ENCODE measurements at places on chromosomes 11 and 22.

DNA sequence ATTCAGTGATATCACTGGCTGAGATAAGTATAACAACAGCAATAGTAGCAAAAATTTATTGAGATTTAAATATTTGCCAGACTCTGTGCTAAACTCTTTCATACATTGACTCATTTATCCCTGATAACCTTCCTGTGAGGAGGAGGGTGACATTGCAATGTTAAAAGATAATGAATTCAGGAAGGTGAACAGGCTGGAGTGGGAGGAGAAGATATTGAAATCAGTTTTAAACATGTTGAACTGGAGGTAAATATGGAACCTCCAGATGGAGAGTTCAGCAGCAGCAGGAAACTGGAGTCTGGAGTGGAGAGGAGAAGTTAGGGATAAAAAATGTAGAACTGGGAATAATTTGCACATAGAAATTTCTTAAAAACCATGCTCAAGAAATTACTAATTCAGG lies 142.0 kb upstream of the FAT3 start:
- no peak for DNase-seq

DNA sequence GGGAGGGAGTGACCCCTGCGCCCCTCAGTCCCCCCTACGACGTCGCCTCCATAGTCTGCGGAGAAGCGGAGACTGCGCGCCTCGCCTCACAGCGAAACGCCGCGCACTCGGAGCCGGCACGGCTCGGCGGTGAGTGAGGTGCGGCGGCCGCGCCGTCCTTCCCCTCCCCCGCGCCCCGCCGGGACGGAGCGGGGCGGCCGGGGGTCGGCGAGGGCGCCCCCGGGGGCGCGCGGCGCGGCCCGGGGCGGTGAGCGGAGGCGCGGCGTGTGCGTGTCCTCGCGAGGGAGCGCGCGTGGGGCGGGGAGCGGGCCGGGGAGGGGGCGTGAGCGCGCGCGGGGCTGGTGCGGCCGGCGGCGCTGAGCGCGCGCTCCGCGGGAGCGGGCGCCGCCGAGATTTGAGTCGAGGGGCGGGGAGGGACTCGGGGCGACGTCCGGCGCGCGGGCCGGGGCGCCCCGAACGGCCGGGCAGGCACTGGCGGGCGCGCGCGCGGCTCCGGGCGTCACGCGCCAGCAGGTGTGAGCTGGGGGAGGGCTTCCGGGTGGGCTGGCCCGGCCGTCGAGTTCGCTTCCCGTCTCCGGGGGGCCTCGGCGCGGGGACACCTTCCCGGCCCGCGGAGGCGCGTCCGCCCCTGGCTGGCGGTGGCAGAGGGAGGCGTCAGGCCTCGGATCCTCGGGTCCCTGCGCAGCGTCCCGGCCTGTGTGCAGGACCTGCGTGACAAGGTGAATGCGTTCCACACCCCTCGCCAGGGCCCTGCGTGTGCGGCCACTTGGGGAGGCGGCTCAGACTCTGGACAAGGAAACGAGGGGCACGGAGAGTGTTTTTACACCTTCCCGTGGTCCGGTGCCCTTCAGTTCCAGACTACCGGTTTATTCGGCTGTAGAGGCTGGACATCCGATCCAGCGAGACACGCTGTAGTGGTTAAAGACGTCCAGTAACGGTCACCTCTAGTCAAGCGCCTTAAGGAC lies 50.4 kb downstream of the FAM83F start:
- DNase-seq, result peak; percentile 66

DNA sequence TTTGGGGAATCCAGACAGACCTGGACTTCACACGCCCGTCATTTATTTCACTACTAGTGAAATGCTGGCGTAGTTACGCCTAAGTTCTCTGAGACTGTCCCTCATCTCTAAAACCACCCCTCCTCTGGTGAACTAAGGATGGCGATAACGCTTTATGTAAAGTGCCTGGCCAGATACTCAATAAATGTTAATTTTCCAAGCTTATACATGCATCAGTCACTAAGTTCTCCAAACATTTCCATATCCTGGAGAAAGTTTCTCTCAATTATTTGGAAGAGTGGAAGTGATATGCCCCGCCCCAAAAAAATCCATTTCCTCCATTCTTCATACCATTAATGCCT lies 1.1 kb upstream of the FBXO3 start:
- DNase-seq, result no peak

- DNase-seq, result no peak
These were observed 24.4 kb downstream of the PI4KA start for GRCh38 chr22:20834206-20834605.

GRCh38 chr11:46628961-46629360 lies 11.6 kb downstream of the ATG13 start:
- DNase-seq, result no peak

- no peak for DNase-seq
These were observed 29.8 kb upstream of the MSANTD2 start for GRCh38 chr11:124829986-124830385.

- DNase-seq, result no peak
These were observed 177.3 kb upstream of the C11orf58 start for GRCh38 chr11:16561150-16561549.

GRCh38 chr11:72635309-72635915 lies 38.8 kb downstream of the PDE2A start:
- DNase-seq, result no peak

DNA sequence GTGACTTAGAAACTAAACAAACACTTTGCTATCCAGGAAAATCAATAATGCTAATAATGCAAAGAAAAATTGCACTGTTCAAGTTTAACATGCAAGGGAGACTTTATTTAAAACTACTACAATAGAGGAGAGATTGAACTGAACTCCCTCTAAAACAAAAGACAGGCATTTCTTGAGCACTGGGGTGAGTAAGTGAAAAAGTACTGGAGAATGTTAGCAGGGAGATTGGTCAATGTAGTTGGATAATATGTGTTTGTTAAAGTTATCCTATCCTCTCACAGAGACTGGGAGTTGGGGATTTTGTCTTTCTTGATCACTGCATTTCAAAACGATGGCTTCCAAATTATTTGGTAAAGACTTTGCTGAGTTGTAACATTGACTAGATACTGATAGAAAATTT lies 77.6 kb downstream of the LUZP2 start:
- DNase-seq, result no peak

- DNase-seq, result no peak
These were observed 1.9 kb upstream of the ATL3 start for GRCh38 chr11:63672936-63673539.

DNA sequence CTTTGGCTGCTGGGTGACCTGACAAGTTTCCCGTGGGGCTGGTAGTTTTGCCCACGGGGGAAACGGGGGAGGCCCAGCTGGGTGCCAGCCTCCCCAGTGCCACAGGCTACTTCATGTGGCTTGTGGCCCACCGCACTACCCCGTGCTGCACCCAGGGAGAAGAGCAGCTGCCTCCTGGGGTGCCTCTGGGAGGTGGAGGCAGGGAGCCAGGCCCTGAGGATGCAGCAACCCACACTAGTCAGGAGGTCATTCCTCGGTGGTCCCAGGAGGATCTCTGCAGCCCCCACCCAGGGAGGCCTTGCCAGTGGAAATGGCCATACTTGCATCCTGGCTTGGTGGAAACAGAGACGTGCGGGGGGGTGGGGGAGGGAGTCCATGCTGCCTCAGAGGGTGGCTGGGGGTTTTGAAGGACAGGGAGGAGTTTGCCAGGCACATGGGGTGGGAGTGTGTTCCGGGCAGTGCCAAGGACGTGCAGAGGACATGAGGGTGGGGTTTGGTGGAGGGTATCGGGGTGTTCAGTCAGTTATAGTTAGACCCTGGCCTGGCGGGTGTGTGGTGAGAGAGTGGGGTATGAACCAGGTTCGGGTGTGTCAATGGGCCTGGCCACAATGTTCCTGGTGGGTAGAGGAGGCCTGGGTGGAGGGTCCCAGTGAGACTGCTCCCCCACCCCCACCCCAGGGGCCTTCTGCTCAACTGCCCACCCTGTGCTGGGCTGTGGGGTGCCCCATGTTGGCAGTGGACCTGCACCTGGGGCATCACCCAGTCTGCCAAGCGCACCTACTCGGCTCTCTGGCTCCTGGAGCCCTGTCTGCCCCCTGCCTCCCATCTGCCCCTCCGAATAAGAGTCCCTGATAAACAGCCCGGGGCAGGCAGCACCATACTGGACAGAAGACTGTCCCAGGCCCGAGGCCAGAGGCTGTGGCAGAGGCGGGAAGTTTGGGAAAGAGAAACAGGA lies 3.8 kb downstream of the PIM3 start:
- no peak for DNase-seq

DNA sequence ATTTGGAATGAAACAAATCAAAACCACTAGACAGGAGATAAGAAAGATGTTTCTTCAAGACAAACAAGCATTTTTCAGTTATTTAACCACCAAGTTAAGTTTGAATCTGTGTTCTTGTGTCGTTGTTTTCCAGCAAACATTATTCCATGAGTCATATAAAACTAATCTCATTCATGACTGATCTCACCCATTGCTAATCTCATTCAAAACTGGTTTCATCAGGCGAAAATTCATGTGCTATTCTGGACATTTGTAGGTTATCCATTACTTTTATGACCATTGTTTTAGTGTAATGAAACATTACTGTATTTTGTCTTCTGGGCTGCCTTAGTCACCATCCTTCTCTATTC lies 221.8 kb downstream of the DDX10 start:
- DNase-seq, result no peak

DNA sequence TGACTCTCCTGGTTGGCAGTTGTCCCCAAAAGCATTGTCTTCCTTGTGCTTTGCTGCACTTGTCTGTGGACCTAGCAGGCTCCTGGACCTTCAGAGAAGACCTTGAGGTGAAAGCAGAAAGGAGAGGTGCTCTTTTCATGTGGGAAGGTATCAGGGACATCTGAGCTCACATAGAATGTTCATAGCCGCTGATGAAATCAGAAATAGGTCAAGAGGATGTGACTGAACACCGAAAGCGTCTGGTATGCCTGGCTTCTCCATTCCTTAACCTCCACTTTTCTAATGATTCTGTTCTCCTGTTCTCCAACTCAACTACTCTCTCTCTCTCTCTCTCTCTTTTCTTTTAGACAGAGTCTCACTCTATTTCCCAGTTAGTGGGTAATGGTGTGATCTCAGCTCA lies 6.2 kb upstream of the CUL5 start:
- DNase-seq, result no peak

- DNase-seq, result no peak
These were observed 23.9 kb upstream of the TTLL12 start for GRCh38 chr22:43210631-43211515.

DNA sequence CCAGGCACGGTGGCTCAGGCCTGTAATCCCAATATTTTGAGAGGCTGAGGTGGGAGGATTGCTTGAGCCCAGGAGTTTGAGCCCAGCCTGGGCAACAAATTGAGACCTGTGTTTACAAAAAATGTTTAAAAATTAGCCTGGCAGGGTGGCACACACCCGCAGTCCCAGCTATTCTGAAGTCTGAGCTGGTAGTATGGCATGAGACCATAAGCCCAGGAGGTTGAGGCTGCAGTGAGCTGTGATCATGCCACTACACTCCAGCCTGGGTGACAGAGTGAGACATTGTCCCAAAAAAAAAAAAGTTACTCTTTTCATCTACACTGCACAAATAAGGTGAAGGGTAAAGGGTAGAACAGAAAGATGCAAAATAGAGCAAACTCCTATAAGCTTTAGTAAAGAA lies 22.3 kb upstream of the PPP2R1B start:
- no peak for DNase-seq

DNA sequence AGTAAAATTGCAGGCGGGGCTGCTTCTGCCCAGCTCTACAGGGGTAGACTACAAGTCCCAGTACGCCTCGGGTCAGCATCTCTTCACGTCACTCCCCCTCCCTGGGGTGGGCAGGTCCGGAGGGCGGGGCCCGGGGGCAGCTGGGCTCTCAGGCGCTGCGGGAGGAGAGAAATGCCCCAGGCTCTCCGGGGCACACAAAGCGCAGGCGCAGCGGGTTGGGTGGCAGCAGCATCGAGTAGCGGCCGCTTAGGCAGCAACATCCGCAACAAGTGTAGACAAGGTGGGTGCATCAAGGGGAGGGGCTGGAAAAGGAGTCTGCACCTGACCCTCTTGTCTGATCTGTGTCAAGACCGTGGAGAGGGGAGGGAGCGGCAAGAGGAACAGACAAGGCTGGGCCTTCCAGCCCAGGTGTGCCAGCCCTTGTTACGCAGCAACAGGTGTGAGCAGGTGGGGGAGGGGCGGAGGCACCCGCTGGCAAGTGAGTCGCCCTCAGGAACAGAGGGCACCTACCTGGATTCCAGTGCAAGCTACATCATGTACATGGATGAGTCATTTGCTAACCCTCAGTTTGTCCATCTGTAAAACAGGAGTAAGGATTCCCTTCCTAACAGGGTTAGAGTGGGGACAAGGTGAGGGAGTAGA lies 1.2 kb downstream of the PLEKHB1 start:
- peak; percentile 88 for DNase-seq

GRCh38 chr11:118274186-118274585 lies 10.1 kb upstream of the MPZL2 start:
- DNase-seq, result no peak

- DNase-seq, result no peak
These were observed 103.7 kb downstream of the ZBTB16 start for GRCh38 chr11:114163229-114163631.

- no peak for DNase-seq
These were observed 22.3 kb upstream of the TMEM191C start for GRCh38 chr22:21444701-21445436.

DNA sequence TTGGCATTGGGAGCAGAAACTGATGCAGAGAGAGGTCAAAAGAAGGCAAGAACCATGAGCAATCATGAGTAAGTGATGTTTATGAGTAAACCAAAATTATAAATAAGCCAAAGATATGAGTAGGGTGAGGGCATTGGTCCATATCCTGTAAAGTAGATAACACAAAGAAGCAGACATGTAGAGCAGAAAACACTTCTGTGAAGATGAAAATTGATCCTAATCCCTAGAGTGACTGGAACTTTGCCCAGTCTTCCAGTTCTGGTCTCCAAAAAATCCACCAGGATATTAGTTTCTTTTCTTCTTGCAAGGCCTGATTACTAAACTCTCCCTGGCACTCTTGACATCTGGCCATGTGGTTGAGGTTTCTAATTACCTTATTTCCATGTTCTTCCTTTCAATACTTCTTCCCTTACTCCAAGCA lies 13.7 kb upstream of the DRD2 start:
- no peak for DNase-seq

- DNase-seq, result no peak
These were observed 322.1 kb downstream of the BLID start for GRCh38 chr11:121793916-121794315.

GRCh38 chr22:44625981-44626687 lies 75.9 kb upstream of the PRR5 start:
- peak; percentile 45 for DNase-seq

DNA sequence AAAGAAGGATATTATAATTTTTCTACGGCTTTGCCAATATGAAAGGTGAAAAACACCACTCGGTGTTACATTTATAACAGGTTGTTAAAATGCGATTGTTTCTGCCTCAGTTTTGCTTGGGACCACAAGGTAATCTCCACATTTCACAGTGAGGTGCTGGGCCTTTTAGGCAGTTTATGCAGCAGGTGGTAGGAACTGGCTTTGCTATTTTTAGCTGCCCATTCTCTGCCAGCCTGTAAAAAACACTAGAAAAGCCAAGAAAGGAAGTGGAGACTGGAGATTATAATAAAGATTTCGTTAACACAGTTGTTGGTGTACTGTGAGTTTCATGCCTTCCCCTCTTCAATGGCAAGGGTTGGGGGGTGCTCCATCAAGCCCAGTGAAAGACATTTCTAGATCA lies 8.0 kb upstream of the MRPL16 start:
- DNase-seq, result no peak

- DNase-seq, result no peak
These were observed 226.1 kb downstream of the BLID start for GRCh38 chr11:121889931-121890330.
